ENCODE measurements at places on chromosomes 3 and 15.

DNA sequence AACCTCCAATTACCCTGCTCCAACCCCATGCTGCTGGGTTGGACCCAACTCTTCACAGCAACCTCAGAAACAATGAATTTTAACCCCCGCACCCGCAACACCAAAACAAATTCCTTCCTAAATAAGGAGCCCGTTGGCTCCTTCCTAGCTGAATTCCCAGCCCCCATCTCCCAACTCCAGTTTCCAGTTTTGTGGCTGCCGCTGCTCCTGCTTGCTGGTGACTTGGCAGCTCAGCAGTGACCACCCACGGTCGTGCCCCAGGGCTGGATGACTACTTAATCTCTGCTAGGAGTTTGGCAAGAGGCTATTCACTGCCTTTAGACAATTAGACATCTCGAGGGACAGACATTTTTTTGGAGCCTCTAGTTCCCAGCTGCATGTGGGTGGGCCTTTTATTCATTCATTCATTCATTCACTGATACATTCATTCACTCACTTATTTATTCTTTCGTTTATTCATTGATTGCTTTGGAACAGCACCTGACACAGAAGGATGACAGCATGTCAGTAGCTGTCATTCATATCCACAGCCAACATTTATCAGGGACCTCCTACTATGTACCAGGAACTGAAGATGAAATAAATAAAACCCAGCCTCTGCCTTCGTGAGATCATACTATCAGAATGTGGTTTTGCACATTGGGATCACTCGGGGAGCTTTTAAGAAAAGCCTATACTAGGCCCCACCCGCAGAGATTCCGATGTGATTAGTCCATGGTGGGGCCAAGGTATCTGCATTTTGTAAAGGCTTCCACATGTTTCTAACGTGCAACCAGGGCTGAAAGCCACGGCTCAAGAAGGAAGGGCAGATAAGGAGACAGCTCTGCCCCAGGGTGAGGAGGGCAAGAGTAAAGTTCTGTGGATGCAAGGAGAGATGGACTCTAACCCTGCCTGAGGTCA lies 256.5 kb downstream of the SHQ1 start:
- no peak for DNase-seq

- DNase-seq: no peak
Observed at GRCh38 chr3:159872374-159873109, 116.1 kb upstream of the IL12A start.

- no peak for DNase-seq
Observed at GRCh38 chr3:29668233-29668632, 387.4 kb downstream of the RBMS3 start.

GRCh38 chr3:189137416-189137815 lies 34.4 kb upstream of the TPRG1 start:
- no peak for DNase-seq

DNA sequence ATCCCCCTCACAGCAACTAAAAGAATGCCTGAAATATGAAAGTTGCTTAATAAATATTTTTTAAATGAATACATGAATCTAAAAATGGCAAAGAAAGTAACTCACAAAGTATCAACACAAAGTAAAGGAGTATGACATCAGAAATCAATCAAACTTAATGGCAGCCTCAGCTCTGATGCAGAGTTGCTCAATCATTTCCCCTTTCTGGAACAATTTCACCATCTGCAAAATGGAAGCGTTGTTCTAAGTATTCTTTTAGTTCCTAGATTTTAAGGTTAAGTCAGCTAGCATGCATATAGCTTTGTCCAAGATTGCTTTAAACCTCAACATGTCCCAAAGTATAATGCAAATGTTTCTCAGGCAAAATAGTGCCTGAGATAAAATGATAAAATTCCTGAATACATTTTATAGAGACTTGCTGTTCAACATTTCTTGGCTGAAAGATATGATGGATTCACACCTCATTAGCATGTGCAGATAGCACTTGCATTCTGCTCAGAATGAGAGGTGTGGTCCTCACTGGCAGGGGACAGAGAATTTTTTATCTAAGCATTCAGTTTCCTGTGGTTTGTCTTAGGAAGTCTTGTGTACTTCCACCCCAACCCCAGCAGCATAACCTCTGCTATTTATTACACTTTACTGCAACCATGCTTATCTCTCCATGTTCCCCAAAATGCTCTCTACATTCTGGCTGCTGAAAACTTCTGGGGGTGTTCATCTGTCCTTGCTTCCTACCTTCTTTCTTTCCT lies 429.3 kb downstream of the GRM7 start:
- DNase-seq: no peak

GRCh38 chr3:138317687-138318086 lies 12.0 kb downstream of the NME9 start:
- DNase-seq: no peak

Measured in esophagus squamous epithelium (tissue), 5 donors.